ENCODE measurements at places on chromosomes 4 and X.
A peak's percentile ranks its signal among the peaks of the same experiment; 100 is the strongest.

- peak overlapping the region; percentile 67 for H3K27ac ChIP-seq
- no peak for DNase-seq
- H3K27me3 ChIP-seq = peaks cover 11% of the 10 kb centered on the region
- no peak overlapping the region for H3K4me3 ChIP-seq
- peaks cover 18% of the 10 kb centered on the region for H3K4me1 ChIP-seq
- peaks cover 1% of the 10 kb centered on the region for H3K36me3 ChIP-seq
These were observed 1.9 kb upstream of the DUSP9 start for GRCh38 chrX:153645151-153645550.

DNA sequence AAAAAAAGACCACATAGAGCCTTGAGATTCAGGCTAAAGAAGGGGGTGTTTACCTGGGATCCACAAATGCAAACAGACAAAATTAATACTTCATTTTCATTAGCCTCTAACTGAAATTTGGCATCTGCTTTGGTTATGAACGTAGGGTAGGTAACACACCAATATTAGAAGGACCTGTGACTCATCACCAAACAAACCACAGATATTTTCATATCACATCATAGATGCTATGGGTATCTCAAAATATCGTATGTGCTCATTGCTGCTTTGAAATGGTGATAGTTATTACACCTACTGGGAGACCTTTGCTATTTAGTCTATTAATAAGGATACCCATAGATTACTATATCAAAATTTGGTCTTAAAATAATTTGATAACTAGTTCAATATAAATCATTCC lies 180.6 kb upstream of the MAP3K15 start:
- peaks cover 1% of the 10 kb centered on the region for H3K36me3 ChIP-seq
- H3K27me3 ChIP-seq = no peaks in the 10 kb centered on the region
- no peak overlapping the region for H3K4me3 ChIP-seq
- DNase-seq = no peak
- no peak overlapping the region for H3K27ac ChIP-seq
- no peaks in the 10 kb centered on the region for H3K4me1 ChIP-seq

DNA sequence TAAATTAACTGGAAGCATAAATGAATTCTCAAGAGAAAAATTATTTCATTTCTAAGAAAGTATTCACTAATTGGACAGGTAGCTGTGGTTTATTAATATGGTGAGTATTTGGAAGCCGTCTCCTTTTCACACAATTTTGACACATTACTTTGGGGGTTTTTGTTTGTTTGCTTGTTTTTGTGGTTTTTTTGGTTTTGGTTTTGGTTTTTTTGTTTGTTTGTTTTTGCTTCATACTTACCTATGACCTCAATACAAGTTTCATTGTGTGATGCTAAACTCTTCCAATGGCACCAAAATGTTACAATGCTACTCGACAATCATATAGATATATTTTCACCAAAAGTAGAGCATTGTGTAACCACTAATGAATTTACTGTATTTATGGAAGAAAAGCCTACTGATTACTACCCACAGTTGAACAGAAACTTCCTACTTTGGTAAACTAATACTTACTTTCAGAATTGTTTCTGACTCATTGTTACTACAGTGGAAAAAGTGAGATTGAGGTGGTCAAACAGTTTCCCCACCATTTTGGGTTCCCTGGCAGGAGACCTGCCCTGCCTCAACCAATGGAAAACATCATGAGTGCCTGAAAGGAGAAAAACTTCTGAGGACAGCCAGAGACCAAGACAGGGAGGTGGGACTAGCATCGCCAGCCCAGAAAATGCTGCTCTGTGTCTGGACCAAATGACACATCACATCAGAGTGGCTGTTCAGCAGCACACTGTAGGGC lies 443.1 kb downstream of the HNRNPD start:
- H3K36me3 ChIP-seq = no peaks in the 10 kb centered on the region
- H3K4me3 ChIP-seq = no peak overlapping the region
- no peaks in the 10 kb centered on the region for H3K27me3 ChIP-seq
- H3K4me1 ChIP-seq = no peaks in the 10 kb centered on the region
- DNase-seq = no peak

- no peaks in the 10 kb centered on the region for H3K4me1 ChIP-seq
- DNase-seq = no peak
- H3K4me3 ChIP-seq = no peak overlapping the region
- H3K27me3 ChIP-seq = no peaks in the 10 kb centered on the region
- H3K27ac ChIP-seq = no peak overlapping the region
- H3K36me3 ChIP-seq = peaks cover 1% of the 10 kb centered on the region
These were observed 31.9 kb downstream of the CPEB2 start for GRCh38 chr4:15034071-15034764.

GRCh38 chr4:83115000-83115399 lies 471 bp upstream of the PLAC8 start:
- peaks cover 11% of the 10 kb centered on the region for H3K4me1 ChIP-seq
- no peak for DNase-seq

DNA sequence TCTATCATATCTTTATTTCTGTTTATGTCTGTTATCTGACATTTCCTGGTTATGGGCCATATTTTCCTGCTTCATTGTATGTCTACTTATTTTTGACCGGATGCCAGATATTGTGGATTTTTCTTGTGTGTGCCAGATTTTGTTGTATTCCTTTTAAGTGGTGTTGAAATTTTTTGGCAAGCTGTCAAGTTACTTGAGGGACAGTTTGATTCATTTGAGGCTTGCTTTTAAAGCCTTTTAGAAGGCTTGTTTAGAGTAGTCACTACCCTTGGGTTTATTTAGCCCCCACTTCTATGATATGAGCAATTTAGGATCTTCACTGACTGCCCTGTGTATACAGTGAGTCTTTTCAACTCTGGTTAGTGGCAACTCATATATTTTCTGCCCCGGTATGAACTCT lies 29.2 kb upstream of the NPY2R start:
- no peak overlapping the region for H3K4me3 ChIP-seq
- H3K27me3 ChIP-seq = no peaks in the 10 kb centered on the region
- no peaks in the 10 kb centered on the region for H3K4me1 ChIP-seq
- H3K27ac ChIP-seq = no peak overlapping the region
- DNase-seq = no peak

- no peaks in the 10 kb centered on the region for H3K36me3 ChIP-seq
- DNase-seq = no peak
- H3K4me1 ChIP-seq = no peaks in the 10 kb centered on the region
- H3K4me3 ChIP-seq = no peak overlapping the region
- H3K27ac ChIP-seq = no peak overlapping the region
These were observed 1085.4 kb upstream of the INTU start for GRCh38 chr4:126547352-126547751.

DNA sequence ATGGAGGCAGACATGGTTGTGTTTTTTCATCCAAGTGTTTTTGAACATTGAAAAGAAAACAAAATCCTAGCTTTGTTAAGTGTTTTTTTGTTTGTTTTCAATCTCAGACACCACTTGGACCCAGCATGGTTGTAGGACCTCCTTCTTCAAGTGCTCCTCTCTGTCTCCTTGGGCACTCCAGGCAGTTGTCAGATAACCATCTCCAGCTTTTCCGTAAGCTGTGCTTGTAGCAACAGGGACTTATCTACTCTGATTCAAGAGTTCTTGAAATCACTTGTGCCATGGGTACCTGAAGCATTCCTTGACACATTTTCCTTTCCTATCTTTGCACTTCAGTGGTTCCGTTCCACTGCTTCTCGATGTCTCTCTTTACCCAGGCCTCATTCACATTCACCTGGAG lies 334.9 kb upstream of the DDX53 start:
- peaks cover 5% of the 10 kb centered on the region for H3K4me1 ChIP-seq
- no peak overlapping the region for H3K27ac ChIP-seq
- no peak for DNase-seq
- no peak overlapping the region for H3K4me3 ChIP-seq
- H3K36me3 ChIP-seq = no peaks in the 10 kb centered on the region

GRCh38 chr4:129098531-129099001 lies 2.6 kb downstream of the C4orf33 start:
- peak overlapping the region; percentile 6 for H3K4me3 ChIP-seq
- no peaks in the 10 kb centered on the region for H3K36me3 ChIP-seq
- no peaks in the 10 kb centered on the region for H3K27me3 ChIP-seq
- peaks cover 7% of the 10 kb centered on the region for H3K4me1 ChIP-seq
- DNase-seq = no peak

DNA sequence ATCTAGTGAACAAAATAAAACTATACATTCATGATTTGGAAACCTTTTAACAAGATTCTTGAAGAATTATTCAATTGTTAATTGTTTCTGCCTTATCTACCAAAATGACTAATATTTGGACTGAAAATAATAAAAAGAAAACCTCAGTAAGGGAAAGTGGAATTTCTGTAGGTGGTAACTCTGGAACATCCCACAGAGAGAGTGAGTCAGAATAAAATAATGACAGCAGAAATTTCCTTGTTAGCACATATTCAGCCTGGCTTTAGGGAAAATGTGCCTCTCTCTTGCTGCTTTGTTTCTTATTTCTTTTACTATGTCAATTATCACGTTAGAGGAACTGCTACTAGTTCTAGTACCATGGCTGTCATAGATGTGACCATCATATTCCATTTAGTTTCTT lies 421.5 kb upstream of the GNPDA2 start:
- H3K4me1 ChIP-seq = no peaks in the 10 kb centered on the region
- H3K36me3 ChIP-seq = no peaks in the 10 kb centered on the region
- DNase-seq = no peak
- peaks cover 6% of the 10 kb centered on the region for H3K27me3 ChIP-seq
- H3K4me3 ChIP-seq = no peak overlapping the region

GRCh38 chrX:96564595-96564994 lies 120.0 kb upstream of the DIAPH2 start:
- no peaks in the 10 kb centered on the region for H3K27me3 ChIP-seq
- H3K36me3 ChIP-seq = no peaks in the 10 kb centered on the region
- H3K4me3 ChIP-seq = no peak overlapping the region
- no peaks in the 10 kb centered on the region for H3K4me1 ChIP-seq
- no peak overlapping the region for H3K27ac ChIP-seq

DNA sequence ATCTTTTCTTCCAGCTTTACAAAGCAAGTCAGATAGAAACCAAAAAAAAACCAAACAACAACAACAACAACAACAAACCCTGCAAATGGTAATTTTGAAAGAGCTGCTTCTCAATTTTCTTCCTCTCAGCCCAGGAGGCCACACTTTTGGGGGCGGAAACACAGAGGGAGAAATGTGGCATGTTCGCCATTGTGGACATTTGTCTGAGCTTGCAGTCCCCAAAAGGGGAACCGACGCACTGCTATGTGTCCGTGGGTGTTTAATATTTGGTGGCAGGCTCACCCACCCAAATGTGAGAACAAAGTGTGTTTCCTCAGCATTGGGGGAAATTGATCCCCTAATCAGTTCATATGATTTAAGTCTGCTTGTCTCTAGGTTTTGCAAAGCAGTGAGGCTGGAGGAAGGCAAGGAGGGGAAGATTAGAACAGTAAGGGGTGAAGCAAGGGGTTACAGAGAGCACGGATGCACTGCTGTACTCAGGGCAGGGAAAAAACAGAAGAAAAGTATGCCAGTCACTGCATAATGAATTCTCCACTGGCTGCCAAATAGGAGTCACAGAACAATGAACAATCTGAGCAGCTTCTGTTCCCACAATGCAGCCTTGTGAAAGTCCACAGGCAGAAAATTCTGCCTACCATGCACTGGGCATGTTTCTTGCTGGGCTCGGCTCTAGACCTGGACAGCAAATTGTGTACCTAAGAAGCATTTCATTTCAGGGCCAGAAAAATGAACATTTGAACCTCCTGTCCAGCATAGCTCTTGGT lies 74.7 kb upstream of the GPM6B start:
- H3K27ac ChIP-seq = no peak overlapping the region
- H3K4me1 ChIP-seq = peaks cover 4% of the 10 kb centered on the region
- H3K36me3 ChIP-seq = no peaks in the 10 kb centered on the region
- no peaks in the 10 kb centered on the region for H3K27me3 ChIP-seq

GRCh38 chr4:56626420-56626819 lies 54.7 kb downstream of the HOPX start:
- no peak for DNase-seq
- peaks cover 1% of the 10 kb centered on the region for H3K36me3 ChIP-seq
- no peak overlapping the region for H3K4me3 ChIP-seq
- no peak overlapping the region for H3K27ac ChIP-seq
- H3K4me1 ChIP-seq = no peaks in the 10 kb centered on the region

DNA sequence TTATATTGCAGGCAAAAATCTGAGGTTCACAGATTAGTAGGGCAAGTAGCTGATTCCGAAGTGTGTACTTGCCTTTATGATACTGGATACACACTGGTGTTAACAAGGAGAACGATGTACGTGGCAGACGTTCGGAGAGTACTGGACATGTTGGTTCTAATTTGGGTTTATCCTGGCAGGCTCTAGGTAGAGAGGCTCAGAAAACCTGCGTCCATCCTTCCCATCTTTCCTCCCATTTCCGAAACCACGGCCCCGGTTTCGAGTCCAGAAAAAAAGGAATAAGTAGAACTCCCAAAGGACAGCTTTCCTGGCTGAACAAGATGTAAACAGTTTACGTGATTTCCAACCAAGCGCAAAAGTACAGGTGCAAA lies 351 bp upstream of the SLC30A9 start:
- peak overlapping the region; percentile 96 for H3K4me3 ChIP-seq
- peak overlapping the region; percentile 97 for H3K27ac ChIP-seq
- H3K36me3 ChIP-seq = no peaks in the 10 kb centered on the region
- DNase-seq = no peak

DNA sequence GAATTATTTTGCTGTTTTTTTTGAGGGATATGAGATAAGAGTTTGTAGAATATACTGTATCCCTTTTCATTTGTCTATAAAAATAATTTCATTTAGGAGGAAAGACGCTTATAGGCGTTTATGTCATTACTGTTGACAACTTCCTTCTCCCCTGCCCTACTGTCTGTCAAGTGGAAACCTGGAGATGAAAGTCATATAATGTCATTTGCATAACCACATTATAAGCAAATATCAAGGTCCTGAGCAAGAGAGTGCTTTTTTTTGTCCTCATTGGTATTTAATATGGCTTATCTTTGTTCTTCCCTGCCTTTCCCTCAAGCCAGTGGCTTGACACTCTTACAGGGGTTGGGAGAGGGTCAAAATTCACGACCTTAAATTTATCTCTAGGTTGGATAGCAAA lies 55.8 kb downstream of the LRP2BP start:
- no peak overlapping the region for H3K4me3 ChIP-seq
- H3K27ac ChIP-seq = no peak overlapping the region
- no peaks in the 10 kb centered on the region for H3K27me3 ChIP-seq
- no peaks in the 10 kb centered on the region for H3K4me1 ChIP-seq
- DNase-seq = no peak

DNA sequence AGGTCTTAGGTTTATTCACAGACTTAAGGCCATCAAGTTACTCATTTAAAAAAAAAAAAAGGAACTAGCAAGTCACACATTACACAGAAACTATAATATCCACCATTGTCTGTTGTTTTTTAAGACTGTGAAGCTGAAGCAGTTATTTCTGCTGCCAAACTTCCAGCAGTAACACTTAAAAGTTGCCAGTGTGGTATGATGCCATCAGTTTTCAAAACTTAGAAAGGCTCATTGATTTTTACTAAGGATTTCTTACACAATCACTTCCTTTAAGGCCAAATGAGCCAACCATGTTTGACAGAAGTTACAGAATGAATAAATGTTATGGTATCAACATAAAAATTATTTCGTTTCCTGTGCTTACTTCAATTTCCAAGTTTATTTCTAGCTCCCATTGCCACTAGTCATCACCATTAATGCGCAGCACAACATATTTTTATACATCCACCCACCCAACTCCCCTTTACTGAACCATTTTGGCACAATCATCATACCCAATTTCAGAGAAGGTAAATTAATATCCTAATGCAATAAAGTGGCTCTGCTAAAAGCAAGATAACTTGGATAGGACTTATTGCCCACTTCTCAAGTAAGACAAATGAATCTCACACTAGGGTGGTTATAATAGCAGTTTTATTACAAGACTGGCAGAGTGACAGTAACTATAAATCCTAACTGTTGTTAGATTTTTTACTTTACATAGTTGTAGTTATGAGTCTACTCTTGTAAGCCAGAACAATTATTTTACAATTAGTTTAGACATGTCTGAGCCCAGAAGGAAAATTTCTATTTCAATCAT lies 13.1 kb downstream of the PDGFC start:
- H3K27ac ChIP-seq = peak overlapping the region; percentile 78
- H3K27me3 ChIP-seq = no peaks in the 10 kb centered on the region
- H3K4me3 ChIP-seq = no peak overlapping the region
- H3K4me1 ChIP-seq = peaks cover 74% of the 10 kb centered on the region
- H3K36me3 ChIP-seq = peaks cover 9% of the 10 kb centered on the region

All from progenitor cell of endocrine pancreas (in vitro differentiated cells).